ENCODE measurements at places on chromosomes 7 and 10. TPM values are rescaled to one million over a fixed set of nuclear protein-coding genes. Genes with fewer than 3 reads are reported as not detected.

DNA sequence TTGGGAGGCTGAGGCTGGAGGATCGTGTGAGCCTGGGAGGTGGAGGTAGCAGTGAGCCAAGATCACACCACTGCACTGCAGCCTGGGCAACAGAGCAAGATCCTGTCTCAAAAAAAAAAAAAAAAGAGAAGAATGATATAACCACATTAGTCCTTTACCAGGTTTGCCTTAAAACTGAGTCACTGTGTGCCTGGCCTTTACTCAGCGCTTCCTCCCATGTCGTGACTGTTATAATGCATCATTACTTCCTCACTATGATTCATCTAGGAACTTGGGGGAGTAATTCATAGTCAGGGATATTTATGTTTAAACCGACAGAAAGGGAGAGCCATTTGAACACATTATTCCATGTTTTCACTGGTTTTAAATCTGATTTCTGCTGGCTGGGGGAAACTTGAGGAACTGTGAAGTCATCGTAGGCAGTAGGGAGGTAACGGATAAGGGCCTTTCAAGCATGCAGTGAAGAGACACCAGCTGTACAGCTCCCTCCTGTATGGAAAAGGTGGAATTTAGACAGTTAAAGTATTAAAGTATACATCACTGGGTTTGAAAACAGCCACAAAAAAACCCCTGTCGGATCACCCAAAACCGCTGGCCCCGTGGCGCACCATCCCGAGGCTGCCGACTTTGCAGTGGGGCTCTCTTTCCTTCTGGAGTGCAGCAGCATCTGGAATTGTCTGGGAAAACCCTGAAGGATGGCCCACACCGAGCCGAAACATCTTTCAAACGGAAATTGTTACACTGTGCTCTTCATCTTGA, 119.8 kb downstream of the NKX6-2 start:
- no peak for DNase-seq

GRCh38 chr10:90856261-90856660, 1.6 kb downstream of the HTR7 start:
- DNase-seq = no peak

- no peak for DNase-seq
These were observed 235.0 kb upstream of the IGFBP3 start for GRCh38 chr7:46156086-46156485.

DNA sequence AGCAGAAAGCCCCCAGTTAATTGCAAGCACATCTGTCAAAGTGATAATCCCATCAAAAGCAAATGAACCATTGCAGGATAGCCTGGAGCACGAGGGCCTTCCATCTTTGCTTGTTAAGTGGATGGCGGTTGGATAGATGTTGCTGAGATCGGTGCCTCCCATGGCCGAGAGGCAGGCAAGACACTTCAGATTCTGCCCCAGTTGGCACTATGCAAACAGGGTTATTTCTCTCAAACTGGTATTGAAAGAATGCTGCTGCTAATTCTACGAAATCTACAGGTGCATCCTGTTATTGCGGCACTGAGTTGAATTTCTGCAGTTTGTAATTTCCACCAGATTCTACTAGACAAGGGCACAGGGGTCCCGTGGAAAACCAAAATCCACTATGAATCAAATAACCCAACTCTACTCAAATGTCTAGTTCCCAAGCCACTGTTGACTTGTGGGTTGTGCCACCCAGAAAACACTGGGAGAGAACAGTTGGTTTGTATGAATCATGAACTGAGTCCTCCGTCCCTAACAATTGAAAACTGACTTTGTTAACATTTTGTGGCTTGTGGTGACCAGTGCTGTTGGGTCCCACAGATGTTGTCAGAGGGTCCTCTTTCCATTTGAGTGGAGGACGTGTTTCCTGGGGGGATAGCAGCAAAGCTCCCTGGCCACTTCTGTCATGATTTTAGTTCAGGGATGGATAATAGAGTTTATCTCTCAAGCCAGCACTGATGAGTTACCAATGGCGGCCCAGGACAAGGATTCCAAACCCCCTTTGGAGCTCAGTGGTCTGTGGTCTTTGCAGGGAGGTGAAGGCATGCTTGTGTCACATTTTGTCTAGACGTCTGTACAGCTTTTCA, 7.1 kb upstream of the IL2RA start:
- DNase-seq = no peak

GRCh38 chr7:45087301-45088145, 1.2 kb downstream of the NACAD start:
- DNase-seq = no peak

Gene FAM25G
- total RNA-seq = not detected

Gene MEIG1
- total RNA-seq = not detected
